ENCODE measurements at places on chromosomes 5 and 9.

- DNase-seq: no peak
Observed at GRCh38 chr9:121240472-121241135, 27.4 kb upstream of the GSN start.

- DNase-seq: no peak
Observed at GRCh38 chr5:171893290-171893886, 107.8 kb downstream of the SMIM23 start.

DNA sequence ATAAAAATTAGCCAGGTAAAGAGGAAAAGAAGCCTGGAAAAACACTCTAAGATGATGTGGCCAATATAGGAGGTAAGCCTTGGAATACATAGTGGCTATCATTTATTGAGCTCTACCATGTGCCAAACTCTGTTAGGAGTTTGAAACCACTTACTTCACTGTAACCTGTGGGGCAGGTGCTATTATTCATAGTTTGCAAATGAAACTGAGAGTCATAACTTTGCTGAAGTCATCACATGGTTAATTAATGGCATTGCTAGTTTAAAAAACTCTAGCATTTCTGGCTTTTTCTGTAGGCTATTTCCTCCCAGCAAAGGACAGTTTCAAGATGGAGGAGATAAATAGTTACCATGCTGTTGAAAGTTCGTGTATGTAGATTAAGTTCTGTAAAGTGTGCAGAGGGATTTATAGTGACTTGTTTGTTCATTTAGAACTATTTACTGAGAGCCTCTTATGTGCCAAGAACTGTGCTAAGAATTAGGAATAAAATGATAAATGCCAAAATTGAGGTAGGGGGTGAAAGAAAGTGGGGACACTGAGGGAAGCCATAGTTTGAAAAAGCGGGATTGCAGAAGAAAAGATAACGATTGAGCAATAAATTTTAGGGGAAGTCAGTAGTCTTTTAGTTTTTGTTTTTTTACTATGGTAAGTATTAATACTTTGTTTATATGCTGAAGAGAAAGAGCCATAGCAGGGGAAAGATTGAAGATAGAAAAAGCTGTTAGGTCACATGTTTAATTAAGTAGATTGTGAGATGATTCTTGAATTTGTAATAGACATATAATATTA, 57.2 kb downstream of the WDR70 start:
- no peak for DNase-seq

- DNase-seq: no peak
Observed at GRCh38 chr5:111756581-111757354, at the start of gene NREP. NREP (minus strand) TSS chr5:111757194; CDS start chr5:111755772, 1,422 bp downstream.

- DNase-seq: no peak
Observed at GRCh38 chr5:83035373-83036100, 41.7 kb downstream of the TMEM167A start.

DNA sequence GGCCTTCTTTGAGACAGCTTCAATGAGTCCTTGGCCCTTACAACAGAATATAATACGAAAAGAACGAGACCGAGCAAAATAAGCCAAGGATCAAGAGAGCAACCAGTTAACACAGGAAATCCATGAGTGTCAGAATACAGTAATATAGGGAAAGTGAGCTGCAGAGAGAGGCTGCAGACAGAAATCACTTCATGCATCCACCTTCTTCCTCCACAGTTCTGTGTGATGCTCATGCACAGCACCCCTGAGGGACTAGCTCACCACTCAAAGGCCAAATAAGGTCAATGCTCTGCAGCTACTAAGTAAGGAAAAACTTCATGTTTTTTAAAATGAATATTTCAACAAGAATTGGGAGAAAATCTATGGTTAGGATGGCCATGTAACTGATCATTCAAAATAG, 257.1 kb downstream of the MCTP1 start:
- DNase-seq: no peak

DNA sequence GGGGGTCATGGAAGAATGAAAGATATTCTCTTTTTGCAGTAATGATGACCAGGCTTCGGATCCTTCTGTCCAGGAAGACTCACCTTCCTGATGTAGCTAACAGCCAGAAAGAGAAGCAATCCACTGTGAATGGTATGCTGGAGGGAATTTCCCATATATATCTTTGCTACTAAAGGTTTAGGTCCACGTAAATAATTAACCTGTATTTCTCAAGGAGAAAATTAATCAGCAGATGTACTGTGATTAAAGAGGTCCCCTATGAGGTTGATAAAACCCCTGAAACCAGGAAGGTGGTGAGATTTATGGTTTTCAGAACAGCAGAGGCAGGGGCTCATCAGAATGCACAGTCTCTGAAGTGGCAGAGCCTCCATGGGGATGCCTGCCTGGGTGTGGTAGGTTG, 11.4 kb upstream of the RAB3C start:
- no peak for DNase-seq

DNA sequence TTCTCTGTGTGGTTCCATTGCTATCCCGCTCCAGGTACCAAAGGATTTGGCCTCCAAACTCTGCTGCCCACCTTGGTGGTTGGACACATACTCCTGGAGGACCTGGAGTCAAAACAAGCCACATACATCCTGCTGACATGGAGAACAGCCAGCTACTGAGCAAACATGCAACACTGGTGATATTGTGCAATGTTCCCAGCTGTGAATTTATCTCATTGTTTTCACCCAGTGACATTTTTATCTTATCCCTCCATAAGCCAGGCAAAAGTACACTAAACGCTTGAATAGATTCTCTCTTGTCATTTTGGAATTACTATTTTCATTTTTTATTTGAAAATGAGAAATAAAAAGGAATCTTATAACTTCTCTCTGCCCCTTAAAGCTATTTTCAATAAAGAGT, 11.1 kb upstream of the CTSL start:
- no peak for DNase-seq

GRCh38 chr9:106383072-106383471, 479.9 kb upstream of the ZNF462 start:
- DNase-seq: no peak

GRCh38 chr9:120770931-120771330, 22.3 kb downstream of the FBXW2 start:
- DNase-seq: no peak

DNA sequence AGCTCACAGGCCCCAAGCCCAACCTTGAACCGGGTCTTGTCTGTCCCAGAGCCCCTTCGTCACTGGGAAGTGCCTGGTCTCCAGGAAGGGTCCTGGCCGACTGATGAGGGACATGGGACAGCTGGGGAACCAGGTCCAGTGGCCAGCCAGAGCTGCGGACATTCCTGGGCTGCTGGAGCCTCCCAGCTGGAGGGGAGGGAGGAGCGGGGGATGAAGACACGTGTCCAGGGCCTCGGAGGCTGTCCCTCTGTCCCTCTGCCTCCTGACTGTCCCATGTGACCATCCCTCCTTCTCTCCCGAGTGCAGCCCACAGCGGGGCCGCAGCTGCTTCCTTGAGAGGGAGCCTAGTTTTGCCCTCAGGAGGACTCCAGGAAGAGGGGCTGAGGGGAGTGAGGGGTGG, 41.7 kb upstream of the UBAC1 start:
- DNase-seq: no peak

GRCh38 chr9:33436445-33436844, 10.9 kb downstream of the AQP3 start:
- DNase-seq: no peak

All from activated effector memory CD4-positive, alpha-beta T cell treated with anti-CD3 and anti-CD28 coated beads, Interleukin-2, amount 50 U/mL, for 16 hours (primary cell).